ENCODE measurements at places on chromosomes 1 and 21.

GRCh38 chr1:98157524-98158313 is 236.9 kb upstream of the DPYD start:
- no peak for DNase-seq

- DNase-seq: no peak
These were observed 252.4 kb upstream of the DUSP10 start for GRCh38 chr1:221994274-221994698.

GRCh38 chr1:156938813-156939212 is 18.4 kb downstream of the LRRC71 start:
- no peak for DNase-seq

GRCh38 chr1:208030288-208031091 is 119.6 kb upstream of the CD34 start:
- DNase-seq: no peak

DNA sequence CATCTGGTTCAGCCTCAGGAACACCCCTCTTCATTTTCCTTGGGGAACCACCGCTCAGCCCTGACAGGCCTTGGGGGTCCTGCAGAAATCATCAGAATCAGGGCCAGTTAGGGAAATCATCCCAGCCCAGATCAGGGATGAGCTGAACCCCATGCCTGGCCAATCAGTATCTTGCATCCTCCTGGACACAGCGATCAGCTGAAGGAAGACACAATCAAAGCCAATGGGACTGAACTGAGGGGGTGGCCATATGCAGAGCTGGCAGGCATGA is 395.4 kb downstream of the MATN1 start:
- no peak for DNase-seq

GRCh38 chr21:34112316-34113033 is 39.1 kb downstream of the MRPS6 start:
- no peak for DNase-seq

DNA sequence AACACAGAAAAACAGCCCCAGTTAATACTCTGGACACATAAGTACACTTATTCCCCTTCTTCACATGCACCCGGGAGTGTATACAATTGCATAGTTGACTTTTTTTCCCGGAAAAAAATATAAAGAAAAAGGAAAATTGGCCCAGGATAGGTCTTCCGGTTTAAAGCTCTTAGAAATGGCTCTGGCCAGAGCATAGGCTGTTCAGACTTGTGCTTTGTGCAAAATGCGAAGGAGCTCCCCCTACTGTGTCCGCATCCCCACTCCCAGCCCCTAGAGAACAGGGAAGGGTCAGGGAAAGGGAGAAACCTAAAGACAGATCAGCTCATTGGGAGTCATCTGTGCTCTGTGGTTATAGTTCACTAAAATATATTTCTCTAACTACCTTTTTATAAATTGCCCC is 5.5 kb upstream of the MTMR11 start:
- no peak for DNase-seq

- DNase-seq: no peak
These were observed 427.1 kb upstream of the ESRRG start for GRCh38 chr1:217150366-217150765.

GRCh38 chr1:246726881-246727280 is 2.7 kb downstream of the SCCPDH start:
- DNase-seq: no peak

- no peak for DNase-seq
These were observed 29.8 kb upstream of the VTCN1 start for GRCh38 chr1:117240547-117240946.

DNA sequence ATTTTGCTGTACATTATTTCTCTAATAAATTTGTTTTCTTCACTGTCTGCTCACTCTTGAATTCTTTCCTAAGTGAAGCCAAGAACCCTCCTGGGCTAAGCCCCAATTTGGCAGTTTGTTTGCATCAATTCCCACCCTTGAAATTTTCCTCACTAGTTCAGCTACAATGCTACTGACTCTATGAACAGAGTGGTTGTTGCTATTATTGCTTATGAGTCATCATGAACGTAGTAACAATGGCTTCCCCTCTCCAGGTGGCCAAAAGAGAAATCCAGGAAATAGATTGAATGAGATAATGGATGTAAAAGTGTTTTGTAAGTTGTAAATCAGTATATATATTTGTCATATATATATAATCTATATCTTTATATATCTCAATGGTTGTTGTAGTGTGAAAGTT is 193.0 kb downstream of the URB2 start:
- no peak for DNase-seq

- DNase-seq: no peak
These were observed 100.2 kb downstream of the RIPK4 start for GRCh38 chr21:41666641-41667081.

DNA sequence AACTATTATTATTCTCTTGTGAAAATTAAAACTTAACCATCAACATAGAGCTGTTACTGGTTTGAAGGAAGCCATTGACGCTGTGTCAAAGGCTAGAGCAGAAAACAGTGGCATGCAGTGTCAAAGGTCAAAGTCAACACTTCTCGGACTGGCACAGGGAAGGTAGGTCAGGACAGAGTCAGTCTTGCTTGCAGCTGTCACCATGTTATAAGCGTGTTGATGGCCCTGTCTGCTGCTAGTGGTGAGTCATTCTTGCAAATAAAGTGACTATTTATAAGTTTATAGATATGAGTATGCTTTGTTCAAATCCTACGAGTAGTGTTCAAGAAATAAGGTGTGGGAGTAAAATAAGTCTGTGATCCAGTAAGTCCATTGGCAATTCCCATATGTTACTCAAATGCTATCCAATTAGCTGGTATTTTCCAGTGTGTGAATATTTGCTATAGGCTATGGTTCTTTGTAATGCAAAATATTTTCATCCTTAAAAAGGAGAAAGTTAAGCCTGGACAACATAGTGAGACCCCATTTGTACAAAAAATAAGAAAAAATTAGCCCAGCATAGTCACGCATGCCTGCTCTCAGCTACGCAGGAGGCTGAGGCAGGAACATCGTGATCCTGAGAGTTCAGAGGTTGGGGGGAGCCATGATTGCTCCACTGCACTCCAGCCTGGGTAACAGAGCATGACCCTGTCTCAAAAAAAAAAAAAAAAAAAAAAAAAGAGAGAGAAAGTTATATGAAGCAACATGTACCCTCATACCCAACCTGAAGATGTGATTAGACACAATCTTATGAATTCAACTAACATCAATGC is 26.3 kb upstream of the TINAGL1 start:
- DNase-seq: no peak

DNA sequence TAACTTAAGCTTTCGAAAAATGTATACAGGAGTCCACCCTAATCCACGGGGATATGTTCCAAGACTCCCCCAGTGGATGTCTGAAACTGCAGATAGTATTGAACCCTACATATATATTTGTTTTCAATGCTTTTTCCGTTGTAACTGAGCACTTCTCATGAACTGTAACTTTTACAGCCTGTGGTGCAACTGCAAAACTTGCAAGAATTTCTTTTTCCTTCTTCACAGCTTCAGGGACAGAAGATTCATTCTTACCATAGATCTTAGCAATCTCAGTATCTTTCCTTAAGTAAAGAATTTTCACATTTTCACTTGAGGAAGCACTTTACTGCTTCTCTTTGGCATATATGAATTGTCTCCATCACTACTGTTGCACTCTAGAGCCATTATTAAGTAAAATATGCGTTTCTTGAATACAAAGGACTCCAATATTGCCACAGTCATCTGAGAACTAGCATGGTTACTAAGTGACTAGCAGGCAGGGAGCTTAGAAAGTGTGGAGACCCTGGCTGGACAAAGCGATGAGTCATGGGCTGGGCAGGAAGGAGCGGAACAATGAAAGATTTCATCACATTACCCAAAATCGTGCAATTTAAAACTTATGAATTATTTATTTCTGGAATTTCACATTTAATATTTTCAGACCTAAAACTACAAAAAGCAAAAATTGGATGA is 14.1 kb downstream of the DPYD start:
- no peak for DNase-seq

GRCh38 chr1:183339556-183340167 is 78.5 kb downstream of the NMNAT2 start:
- DNase-seq: no peak

GRCh38 chr1:181083842-181084605 is 4.5 kb upstream of the IER5 start:
- peak; percentile 15 for DNase-seq

- no peak for DNase-seq
These were observed 221.8 kb downstream of the CENPF start for GRCh38 chr1:214824763-214825162.

GRCh38 chr1:36248250-36248894 is 24.1 kb downstream of the THRAP3 start:
- no peak for DNase-seq

GRCh38 chr1:43783096-43783670 is 75.8 kb downstream of the ST3GAL3 start:
- no peak for DNase-seq

DNA sequence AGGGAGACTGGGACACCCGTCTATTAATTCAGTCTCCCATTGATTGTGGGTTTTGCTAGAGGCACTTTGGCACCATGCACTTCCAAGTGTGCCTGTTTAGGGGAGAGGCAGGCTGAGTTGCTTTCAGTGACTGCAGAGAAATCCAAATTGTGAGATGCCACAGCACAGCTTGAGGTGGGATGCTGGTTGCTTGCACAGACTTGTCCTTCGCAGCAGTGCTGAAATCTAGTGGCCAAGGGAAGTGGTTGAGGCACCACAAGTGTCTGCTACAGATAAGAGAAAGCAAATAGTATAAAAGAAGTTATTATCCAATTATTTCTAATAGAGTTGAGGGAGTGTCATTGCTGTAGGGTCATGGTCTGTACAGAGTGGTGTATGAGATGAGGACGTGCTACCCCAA is 40.0 kb upstream of the APP start:
- DNase-seq: no peak

DNA sequence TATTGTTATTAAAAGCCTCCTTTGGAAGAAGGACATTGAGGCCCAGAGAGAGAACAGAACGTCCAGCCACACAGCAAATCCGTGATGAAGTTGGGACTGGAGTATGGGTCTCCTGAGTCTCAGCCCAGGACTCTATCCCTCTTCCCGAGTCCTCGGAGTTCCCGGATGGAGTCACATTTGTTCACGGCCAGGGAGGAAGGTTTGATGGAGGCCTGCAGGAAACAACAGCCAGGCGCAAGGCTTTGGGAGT is 357 bp upstream of the TXLNA start:
- no peak for DNase-seq

GRCh38 chr21:32352526-32352925 is 40.3 kb downstream of the URB1 start:
- DNase-seq: no peak

GRCh38 chr1:6414443-6414844 is 5.3 kb downstream of the HES2 start:
- DNase-seq: no peak

GRCh38 chr1:236288620-236288976 is 6.8 kb upstream of the ERO1B start:
- no peak for DNase-seq

GRCh38 chr1:151972542-151973248 is 21.0 kb downstream of the S100A10 start:
- DNase-seq: no peak

GRCh38 chr1:207817778-207818751 is 66.2 kb downstream of the CD46 start:
- DNase-seq: no peak

- DNase-seq: no peak
These were observed 18.0 kb downstream of the PTPRU start for GRCh38 chr1:29254346-29254745.

GRCh38 chr1:204564835-204565234 is 48.6 kb downstream of the MDM4 start:
- no peak for DNase-seq

GRCh38 chr1:222892137-222892769 is 77.4 kb downstream of the DISP1 start:
- DNase-seq: no peak

DNA sequence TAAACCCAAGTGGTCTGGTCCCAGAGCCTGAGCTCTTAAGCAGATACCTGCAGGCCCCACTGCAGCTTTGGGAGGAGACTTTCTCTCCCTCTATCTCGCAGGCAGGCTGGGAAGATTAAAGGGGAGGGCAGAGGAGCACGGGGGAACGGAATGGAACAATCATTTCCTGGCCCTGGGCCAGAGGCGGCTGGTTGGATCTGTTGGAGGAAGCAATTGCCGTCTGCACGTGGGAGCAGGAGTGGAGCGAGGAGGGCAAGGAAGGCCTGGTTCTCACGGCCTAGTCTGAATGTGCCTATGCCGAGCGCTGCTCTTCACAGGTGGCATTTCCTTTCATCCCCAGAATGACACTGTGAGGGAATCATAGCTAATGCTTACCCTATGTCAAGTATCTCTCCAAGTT is 23.7 kb downstream of the NKAIN1 start:
- DNase-seq: peak; percentile 42
